ENCODE measurements at places on chromosomes 5 and 9.

DNA sequence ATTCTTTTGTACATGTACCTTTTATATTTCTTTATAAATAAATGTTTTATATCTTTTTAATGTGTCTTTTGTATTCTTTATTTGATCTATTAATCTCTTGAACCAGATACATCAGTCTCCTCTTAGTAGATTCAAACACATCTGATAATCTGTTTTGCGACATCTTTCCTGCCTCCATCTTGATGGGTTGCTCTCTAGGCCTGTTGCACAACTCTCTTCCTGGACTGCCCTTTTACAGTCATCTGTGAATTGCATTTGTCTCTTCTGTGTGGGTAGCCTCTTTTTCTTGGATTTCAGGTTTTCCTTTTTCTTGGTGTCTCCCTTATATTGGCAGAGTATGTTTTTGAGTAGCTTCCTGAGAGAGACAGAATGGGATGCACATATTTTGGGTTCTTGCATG is 6.2 kb downstream of the ZFYVE16 start:
- DNase-seq = no peak

DNA sequence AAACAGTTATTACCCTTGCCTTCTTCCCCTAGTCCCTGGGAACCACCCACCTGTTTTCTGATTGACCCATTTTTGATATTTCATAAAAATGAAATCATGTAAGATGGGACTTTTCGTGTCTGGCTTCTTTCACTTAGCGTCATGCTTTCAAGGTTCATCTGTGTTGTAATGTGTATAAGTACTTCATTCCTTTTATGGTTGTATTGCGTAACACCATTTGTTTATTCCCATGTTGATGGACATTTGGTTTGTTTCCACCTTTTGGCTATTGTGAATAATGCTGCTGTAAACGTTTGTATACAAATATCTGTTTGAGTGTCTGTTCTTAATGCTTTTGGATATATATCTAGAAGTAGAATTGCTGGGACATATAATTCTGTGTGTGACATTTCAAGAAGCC is 650.1 kb upstream of the COX7C start:
- DNase-seq = no peak

GRCh38 chr5:119285070-119285916 is 70.5 kb upstream of the TNFAIP8 start:
- no peak for DNase-seq

GRCh38 chr5:154317916-154318315 is 127.4 kb downstream of the GALNT10 start:
- no peak for DNase-seq

DNA sequence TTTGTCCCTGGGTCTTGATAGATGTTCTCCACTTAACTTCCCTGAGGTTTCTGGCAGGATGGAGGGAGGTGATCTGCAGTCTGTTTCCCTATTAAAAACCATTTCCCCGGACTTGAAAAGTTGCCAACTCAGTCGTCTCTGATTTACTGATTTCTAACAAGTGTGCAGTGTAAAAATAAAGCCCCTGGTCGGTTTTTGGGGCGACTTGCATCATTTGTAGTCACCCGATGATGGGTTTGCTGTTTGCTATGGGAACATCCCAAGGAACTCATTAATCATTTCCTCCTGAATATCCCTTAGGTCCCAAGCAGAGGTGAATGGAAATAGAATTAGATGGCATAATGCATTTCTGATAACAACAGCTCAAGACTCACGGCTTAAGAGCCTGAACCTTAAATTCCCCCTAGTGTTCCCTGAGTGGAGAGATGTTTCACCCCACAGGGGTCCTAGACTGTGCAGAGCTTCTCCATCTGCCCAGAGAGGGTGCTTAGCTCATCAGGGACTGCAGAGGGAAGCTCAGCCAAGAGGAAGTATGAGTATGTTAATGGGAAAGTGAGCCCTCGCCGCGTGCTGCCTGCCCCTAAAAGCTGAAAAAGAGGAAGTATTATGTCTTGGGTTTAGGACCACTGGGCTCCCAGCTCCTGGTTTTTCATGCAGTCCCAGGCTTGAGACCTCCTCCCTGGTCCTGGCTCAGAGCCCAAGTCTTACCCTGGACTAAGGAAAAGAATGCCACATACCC is 115.1 kb upstream of the DAP start:
- no peak for DNase-seq

- no peak for DNase-seq
These were observed 140.5 kb downstream of the SLIT3 start for GRCh38 chr5:169160405-169160901.

DNA sequence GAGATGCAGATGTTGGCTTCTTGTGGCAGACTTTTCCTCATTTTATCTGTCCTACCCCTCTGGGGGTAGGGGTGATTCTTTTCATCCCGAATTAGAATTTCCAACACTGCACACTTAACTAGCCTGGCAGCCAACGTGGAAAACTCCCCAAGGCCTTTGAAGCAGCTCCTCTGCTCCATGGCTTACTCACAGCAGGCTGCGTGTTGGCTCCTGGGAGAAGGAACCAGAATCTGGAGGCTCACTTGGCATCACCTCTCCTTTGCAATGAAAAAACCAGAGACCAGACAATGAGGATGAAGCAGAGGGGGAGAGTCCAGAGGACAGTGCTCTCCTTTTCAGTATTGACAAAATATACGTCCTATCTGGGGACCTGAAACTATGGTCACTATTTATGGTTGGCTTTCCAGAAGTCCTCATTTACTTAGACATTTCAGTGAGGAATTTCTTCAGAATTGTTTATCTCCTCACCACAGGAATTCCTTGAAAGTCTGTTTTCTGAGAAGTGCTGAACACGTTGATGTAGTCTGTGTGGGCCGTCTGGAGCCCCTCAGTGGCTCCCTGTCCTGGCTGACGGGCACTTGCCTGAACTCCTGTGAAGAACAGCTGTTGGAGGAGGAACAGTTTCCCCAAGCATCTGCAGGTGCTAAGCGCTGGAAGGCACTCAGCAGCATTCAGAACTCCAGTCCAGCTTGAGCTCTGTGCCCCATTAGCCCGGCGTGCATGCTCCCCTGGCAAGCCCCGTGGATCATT is 231.3 kb downstream of the RFK start:
- no peak for DNase-seq

DNA sequence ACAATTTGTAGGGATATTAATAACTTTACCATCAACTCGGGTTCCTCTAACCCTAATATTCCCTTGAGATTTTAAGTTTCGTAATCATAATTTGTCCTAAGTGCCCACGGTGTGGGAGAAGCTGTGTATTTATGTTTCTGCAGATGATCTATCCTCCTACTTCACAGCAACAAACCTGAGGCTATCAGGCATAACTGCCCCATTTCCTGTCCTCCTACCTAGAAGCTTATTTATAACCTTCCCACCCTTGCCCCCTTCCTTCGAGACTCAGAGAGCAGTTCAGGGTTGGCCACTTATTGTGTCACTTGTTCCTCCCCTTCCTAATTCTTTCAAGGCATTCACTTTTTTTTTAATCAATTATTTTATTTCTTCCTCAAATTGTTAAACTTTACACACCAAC is 29.6 kb upstream of the LCP2 start:
- DNase-seq = no peak

- no peak for DNase-seq
These were observed 226.5 kb downstream of the GABBR2 start for GRCh38 chr9:98482226-98482625.

GRCh38 chr9:16092142-16093091 is 539.6 kb downstream of the CCDC171 start:
- peak; percentile 53 for DNase-seq

GRCh38 chr5:72166070-72166979 is 59.0 kb downstream of the MAP1B start:
- DNase-seq = peak; percentile 61

GRCh38 chr5:102911973-102912372 is 156.9 kb downstream of the PAM start:
- no peak for DNase-seq

GRCh38 chr5:108818613-108819272 is 71.0 kb downstream of the FER start:
- no peak for DNase-seq

DNA sequence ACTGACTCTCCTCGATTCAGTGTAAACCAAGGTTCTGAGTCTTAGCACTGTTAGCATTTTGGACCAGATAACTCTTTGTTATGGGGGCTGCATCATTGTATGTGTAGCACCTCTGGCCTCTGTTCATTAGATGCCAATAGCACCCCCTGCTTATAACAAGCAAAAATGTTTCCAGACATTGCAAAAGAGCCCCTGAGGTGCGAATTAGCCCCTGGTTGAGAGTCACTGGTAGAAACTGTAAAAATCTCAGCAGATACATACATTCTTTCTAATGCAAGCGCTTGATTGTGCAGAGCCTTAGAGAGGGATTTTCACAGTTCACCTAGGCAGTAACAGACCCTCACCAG is 2.8 kb downstream of the ADRB2 start:
- DNase-seq = no peak

Data from endodermal cell (in vitro differentiated cells).